ENCODE measurements at places on chromosomes 16 and 17.
A peak's percentile ranks its signal among the peaks of the same experiment; 100 is the strongest.

DNA sequence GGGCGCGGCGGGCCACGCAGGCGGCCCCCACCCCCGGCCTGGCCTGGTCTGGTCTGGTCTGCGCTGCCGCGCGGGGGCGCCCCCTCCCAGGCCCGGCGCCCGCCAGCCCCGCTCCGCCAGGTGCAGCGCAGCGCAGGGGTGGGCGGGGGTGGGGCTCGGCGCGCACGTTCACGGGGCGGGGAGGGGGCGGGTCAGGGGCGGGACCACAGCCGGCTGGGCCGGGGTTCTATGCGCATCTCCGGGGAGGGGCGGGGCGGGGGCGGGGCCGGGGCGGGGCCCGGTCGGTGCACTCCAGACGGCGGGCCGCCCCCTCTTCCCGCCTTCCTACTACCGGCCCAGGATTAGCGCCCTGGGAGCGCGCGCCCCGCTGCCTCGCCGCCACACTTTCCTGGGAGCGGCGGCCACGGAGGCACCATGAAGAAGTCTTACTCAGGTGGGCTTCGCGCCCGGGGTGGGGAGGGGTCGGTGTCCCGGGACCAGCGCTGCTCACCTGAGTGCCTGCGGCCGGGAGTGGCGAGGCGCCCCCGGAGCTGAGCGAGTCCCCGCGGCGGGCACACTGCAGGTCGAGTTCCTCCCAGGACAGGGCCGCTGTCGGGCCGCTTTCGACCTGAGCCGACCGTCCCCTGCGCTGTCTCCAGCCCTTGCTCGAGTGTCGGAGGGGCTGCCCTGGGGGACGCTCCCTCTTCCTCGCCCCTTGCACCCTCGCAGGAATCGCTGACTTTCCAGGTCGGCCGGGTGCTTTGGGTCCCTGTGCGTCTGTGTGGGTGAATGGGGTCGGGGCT is 140.5 kb downstream of the SEC14L1 start:
- peak; percentile 79 for DNase-seq

DNA sequence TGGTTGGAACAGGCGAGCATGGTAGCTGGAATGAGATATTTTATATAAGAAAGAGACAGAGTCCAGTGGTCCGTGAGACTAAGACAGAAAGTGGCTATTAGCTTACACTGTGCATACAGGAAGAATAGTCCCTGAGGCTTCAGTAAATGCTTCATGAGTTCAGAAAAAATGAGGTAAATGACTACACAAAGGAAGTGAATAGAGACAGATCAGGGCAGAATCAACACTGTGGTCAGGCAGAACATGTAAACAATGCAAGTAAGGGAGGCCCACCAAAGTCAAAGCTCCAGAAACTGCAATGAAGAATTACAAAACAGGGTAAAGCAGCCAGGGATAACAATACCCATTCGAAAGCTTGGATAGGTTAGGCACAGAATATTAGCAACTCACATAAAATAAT is 4.8 kb downstream of the ABCA10 start:
- DNase-seq, result no peak

GRCh38 chr17:64420143-64420670 is 28.7 kb upstream of the MILR1 start:
- peak; percentile 66 for DNase-seq

DNA sequence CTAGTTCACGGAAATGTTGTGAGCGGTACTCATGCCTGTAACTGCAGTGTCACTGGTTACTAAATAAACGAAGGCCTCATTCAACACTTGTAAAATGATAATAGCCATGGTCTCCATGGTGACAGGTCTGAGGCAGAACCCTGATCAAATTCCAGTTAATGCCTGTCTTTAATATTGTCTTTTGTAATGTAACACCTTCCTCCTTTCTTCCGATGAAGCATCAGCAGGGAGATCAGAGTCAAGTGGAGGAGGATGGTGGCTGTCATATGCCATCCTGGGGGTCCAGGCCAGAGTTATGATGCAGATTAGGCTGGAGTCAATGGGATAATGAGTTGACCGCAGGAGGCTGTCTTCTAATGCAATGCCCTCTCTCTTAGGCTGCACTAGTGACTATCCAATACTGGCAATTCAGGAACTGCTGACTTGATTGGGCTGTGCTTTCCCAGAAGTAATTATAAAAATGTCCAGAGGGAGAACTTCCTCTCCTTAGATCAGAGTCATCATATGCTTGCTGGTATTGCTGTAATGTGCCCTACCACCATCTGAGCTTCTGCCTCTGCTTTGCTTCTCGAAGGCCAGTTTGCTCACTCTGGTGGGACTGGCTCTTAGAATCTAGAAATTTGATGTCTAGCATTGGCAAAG is 419.1 kb downstream of the CA10 start:
- peak; percentile 74 for DNase-seq

DNA sequence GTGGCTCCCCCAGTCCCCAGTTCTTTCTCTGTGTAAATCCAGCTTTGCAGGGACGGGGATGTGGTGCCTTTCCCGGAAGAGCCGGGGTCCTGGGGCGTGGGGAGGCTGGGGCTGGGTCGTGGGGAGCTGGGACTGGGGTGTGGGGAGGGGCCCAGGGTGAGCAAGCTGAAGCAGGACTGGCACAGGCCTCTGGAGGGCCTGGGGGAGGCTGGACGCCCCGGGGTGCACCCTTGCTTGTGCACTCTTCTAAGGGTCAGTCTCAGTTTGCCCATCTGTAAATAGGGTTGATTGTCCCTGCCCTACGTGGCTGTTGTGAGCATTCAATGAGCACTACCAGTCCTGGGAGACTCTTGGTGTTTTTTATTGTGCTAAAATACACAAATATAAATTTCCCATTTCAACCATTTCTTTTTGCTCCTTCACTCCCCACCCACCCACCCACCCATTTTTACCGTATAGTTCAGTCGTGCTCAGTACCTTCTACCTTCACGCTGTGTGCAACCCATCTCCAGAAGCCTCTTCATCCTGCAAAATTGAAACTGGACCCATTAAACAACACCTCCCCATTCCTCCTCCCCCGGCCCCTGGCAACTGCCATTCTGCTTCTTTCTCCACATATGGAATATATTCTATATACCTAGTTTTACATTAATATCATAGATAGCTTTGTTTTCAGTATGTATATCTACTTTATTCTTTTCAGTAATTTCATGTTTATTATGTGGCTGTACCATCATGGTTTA is 7.8 kb upstream of the TBC1D3B start:
- no peak for DNase-seq

DNA sequence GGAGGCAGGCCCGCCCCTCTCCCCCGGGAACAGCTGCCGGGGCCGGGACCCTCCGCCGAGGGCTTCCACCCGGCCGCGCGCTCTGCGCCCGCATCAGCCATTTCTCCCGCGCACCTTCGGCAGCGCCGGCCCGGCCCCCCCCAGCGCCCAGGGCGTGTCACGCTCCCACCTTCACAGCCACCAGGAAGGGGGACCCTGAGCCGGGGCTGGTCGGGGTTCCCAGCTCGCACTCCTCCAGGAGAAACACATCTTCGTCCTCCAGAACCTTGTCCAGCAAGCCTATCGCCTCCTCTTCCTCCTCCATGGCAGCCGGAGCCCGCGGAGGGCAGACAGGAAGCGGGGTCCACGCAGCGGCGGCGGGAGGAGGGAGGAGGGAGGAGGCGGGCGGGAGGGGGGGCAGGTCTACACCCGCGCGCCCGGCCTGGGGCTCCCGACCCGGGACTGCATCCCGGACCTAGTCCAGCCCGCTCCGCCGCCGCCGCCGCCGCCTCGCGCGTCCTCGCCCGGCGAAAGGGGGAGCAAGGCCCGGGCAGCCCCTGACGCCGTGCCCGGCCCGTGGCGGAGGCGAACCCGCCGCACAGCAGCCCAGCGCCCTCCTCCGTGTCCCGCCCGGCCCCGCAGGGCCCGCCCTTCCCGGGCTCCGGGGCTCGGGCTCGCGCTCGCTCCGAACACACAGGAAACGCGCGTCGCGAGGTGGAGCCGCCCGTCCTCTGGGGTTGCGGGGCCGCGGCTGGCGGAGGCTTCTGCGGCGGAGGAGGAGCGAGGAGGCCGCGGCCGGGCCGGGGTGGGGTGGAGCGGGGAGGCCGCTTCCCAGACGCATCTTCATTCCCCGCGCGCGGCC is 70.8 kb downstream of the ABR start:
- DNase-seq, result no peak

DNA sequence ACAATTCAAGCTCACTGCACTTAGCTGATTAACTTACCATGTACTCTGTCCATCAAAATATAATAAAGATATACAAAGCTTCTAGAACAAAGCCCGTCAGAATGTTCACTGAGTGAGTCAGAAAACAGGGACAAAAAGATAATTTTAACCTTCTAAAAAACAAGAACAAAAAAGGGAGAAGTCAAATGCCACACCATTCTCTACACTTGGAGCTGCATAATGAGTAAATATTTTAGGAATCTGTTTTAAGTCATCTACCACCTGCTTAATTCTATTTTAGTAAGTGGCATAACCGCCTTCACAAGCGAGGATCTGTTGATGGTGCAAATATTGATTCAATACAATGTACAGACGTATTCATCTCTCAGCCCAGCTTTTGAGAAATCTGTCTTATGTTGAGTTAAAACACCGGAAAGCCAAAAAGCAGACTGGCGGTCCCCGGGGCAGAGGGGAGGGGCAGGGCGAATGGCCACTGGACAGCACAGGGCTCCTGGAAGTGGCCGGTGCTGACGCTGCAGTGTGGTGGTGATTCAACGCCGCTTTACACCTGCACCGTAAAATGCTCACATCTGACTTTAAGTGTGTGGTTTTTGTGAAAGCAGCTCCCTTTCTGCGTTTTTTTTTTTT is 20.1 kb downstream of the RAB40B start:
- DNase-seq, result no peak

- DNase-seq, result no peak
These were observed 6.8 kb downstream of the FHOD1 start for GRCh38 chr16:67240506-67240905.

GRCh38 chr16:17135439-17135838 is 335.3 kb downstream of the XYLT1 start:
- DNase-seq, result no peak

GRCh38 chr16:78729687-78730086 is 630.2 kb downstream of the WWOX start:
- DNase-seq, result no peak

GRCh38 chr16:74825941-74826340 is 51.3 kb upstream of the FA2H start:
- no peak for DNase-seq

DNA sequence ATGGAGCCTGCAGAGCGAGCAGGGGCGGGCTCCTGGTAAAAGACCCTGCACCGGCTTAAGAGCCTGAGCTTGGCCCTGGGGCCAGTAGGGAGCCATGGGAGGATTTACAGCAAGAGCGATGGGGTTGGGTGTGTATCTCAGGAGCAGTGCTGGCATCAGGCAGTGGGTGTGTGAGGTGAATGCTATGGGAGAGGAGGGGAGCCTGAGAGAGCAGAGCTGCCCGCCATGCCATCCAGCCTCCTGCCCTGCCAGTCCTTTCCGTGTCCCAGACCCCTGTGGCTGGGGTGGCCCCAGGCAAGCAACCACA is 23.3 kb downstream of the FAM83G start:
- DNase-seq, result no peak

DNA sequence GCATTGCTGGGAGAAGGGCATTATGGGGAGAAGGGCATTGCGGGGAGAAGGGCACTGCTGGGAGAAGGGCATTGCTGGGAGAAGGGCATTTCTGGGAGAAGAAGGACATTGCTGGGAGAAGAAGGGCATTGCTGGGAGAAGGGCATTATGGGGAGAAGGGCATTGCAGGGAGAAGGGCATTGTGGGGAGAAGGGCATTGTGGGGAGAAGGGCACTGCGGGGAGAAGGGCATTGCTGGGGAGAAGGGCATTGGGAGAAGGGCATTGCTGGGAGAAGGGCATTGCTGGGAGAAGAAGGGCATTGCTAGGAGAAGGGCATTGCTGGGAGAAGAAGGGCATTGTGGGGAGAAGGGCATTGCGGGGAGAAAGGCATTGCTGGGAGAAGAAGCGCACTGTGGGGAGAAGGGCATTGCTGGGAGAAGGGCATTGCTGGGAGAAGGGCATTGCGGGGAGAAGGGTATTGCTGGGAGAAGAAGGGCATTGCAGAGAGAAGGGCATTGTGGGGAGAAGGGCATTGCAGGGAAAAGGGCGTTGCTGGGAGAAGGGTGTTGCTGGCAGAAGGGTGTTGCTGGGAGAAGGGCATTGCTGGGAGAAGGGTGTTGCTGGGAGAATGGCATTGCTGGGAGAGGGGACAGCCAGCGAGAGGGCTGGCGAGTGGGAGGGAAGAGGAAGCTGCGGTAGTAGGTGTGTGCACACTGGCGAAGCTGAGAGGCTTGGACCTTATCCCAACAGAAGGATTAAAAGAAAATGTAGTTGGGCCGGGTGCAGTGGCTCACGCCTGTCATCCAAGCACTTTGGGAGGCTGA is 4.6 kb upstream of the PYDC1 start:
- DNase-seq, result no peak

DNA sequence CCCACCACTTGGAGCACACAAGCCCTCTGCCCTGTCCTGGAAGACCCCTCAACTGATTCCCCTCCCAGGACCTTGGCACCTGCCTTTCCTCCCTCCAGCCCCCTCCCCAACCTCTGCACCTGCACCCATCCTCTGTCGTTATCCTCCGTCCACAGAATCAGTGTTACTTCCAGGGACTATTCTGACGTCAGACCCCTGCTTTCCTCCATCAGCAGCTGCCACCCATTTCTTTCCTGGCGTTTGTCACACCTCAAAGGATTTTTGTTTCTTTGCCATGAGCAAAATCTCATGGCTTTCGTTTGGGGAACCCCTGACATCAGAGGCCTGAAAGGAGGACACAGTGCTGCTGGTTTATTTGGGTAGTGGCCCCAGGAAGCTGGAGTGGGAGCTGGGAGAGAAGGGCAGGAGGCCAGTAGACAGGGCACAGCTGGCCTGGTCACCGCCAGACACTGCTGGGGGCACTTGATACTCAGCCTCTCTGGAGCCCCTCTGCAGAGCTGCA is 68.4 kb downstream of the SOCS1 start:
- DNase-seq, result no peak

GRCh38 chr17:1783834-1784611 is 22.2 kb downstream of the SERPINF1 start:
- peak; percentile 1 for DNase-seq

DNA sequence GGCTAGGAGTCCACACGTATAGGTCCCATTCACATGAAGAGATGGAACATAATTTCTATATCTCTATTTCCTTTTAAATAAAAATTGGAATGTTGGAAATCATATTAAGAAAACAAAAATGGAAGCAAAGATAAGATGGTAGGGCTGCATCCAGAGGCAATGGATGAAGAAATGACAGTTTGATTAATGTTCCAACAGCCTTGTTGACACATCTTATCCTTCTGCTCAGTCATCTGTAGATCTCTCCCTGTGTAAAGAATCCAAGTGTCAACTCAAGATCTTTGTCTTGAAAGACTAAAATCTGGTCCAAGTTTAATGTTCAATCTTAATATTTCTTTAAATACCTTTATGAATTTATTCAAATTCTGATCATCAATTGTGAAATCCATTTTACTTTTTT is 7.8 kb upstream of the KCNJ2 start:
- DNase-seq, result no peak

Data from NCI-H1417 (cell line).